ENCODE measurements at places on chromosomes 7 and 10.
A peak's percentile ranks its signal among the peaks of the same experiment; 100 is the strongest.

DNA sequence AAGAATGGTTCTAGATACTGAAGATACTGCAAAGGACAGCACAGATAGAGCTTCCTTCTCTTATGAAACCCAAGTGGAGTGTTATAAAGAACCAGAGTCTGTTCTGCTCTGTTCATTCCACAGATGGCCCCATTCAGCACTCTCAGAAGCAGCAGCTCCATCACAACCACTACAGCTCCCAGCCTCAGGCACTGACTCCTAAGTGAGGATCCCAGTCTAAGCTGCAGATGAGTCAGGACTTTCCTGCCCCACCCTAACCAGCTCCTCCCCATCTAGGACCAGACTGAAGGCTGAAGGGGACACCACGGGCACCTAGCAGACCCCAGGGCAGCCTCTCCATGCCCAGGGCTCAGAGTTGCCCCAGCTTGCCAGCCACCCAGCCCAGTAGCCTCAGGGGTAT lies 379.8 kb downstream of the GRID1 start:
- DNase-seq: no peak

- DNase-seq: no peak
These were observed 367.8 kb upstream of the ZMIZ1 start for GRCh38 chr10:78700816-78701520.

DNA sequence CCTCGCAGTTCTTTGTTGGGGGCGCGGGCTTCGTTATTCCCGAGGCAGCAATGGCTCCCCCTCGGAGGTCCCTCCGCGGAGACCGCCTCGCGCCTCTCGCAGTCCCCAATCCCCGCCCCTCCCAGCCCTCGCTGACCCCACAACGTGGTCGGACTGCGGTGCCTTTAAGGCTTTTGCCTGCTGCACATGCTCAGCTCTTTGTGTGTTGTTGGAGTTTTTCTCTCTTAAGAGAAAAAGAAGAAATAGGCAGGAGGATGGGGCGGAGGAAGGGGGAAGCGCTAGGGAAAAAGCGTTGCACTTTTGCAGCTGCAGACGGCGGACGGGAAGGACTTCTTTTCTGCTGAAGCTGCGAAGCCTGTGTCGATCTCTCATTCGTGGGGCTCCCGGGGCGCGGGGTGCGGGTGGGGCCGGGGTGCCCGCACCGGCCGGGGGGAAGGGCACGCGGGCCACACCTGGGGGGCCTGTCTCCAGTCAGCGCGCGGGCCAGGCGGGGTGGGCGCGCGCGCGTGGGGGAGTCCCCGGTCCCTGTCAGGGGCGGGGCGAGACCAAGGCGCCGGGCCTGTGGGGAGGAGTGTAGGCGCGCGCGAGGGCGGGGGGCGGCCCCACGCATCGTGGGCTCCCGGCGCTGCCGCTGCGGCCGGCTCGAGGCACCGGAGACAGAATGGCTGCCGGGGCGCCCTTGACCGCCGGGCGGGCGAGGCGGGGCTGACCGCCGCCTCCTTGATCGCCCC lies 445 bp upstream of the ATRNL1 start:
- DNase-seq: peak; percentile 15

DNA sequence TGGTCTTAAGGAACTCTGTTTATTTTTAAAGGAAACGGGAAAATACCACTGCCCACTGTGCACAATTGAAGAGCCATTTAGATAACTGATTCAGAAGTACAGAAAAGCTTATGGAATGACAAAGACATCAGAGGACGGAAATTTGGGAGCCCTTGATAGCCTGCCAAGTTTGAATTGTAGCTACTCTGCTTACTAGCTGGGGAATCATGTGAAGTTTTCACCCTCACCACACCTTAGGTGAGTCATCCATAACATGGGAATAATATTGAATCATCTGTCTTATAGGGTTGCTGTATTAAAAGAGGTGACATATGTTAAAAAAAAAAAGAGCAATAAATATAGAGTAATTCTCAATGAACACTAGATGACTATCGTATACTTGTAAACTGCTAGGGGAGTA lies 1104.2 kb downstream of the GATA3 start:
- no peak for DNase-seq

DNA sequence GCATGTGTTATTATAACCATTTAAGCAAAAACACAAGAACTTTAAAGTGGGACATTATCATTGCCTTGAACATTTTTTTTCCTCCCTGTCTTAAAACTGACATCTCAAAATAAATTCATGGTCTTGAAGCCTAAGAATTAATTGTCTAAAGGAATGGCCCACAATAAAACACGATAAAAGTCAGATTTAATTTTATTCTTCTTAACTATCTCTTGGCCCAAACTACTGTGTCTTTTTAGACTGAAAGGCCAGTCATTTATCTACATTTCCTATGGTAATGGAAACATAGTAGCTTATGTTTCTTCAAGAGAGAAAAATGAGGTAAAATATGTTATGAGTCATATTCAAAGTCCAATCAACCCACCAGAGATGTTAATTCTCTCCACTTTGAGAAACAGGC lies 24.4 kb upstream of the ETV1 start:
- no peak for DNase-seq

- DNase-seq: no peak
These were observed 89.2 kb downstream of the AOAH start for GRCh38 chr7:36635091-36635490.

- DNase-seq: no peak
These were observed 144.2 kb downstream of the MDFIC start for GRCh38 chr7:115066050-115066449.

GRCh38 chr7:50626286-50626685 lies 61.1 kb upstream of the DDC start:
- no peak for DNase-seq

- no peak for DNase-seq
These were observed 124.0 kb downstream of the MAPK8 start for GRCh38 chr10:48430402-48430993.

GRCh38 chr10:73906524-73907447 lies 4.1 kb upstream of the PLAU start:
- DNase-seq: peak; percentile 98

DNA sequence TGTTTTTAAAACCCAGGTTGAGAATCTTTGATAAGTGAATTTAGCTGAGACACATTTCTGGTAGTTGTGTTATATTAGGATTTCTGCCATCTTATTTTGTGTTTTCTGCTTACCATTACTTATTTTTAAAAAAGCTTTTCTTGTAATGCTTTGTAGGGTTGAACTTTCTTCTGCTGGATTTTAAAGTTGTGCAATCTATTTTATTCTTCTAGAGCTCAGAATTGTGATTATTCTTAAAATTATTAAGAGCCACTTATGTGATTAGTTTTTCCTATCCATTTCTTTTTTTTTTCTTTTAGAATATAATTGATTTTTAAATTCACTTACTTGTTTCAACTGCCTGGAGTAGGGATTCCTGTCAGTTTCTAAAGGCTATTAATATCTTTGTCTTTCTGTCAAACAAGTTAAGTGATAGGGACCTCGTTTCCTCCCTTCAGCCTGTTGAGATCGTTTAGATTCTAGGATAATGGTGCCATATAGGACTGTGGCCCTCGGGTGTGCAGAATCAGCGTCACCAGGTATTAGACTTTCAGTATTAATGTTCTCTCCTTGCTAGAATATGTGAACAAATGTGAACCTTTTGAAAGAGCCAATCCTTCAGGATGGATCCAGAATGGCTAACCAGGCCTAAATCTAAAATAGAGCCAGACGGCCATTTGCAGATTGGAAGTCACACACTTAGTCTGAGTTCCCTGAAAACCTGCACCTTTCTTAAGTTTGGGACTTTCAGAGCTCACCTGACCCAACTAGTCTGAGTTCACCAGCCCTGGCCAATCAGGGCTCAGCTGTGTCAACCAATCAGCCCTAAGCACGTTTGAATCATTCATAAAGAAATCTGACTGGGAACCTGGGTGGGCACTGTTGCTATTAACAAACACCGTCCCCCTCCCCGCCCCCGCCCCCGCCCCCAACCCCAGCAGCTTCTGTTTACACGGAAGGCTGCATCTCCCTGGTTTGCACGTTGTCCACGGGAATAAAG lies 26.2 kb downstream of the CUX1 start:
- no peak for DNase-seq

DNA sequence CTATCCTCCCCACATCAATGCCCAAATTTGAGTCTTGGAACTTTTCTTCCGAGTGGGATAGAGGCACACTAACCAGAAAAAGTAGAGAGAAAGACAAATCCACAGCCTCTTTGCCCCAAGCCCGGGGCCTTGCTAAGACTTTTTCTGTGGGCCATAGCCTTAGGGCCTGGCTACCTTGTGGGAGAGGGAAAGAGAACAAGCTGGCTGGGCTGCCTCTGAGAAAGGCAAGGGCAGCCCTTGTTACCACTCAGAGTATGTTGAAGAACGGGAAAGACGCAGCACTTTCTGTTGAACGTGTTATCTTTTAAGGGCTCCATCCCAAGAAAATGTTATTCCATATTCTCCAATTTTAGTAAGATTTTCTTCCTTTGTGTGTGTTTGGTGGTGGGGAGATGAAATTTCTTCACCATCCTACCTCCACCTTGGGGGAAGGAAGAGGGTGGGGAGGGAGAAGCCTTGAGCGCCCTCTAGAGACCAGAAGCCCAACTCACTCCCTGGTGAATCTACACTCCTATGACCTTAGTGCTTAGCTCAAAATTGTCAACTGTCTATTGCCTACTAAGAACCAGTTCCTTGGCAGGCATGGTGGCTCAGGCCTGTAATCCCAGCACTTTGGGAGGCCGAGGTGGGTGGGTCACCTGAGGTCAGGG lies 3.9 kb upstream of the NRF1 start:
- DNase-seq: no peak

DNA sequence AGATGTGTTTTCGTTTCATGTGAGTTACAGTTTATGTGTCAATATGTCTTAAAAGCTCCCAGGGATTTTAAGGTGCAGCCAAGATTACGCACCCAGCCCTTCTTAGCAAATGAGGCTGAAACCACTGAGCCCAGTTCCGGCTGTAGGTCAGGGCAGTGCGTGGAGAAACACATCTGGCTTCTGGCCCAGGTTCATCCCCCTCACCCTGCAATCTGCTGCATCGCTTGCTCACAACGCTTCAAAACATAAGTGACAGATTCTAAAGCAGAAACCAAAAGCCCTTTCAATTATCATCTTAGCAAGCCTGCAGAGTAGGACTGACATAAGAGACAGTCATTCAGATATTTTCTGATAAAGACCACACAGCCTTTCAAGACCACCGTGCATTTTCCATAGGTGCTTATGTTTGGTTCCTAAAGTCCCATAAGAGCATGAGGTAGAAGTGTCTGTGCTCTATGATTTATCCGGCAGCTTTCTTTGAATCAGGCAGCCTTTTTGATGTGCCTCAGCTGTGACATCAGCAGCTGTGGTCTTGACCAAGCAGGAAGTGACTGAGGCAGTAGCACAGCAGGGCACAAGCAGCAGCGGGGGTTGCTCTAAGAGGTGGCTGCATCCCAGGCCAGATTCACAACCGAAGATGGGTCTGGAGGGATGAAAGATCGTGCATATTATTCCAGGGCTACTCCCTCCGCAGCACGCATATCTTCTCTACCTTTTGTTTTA lies 72.1 kb upstream of the LYZL2 start:
- DNase-seq: peak; percentile 62

GRCh38 chr10:129624526-129624925 lies 157.5 kb downstream of the MGMT start:
- no peak for DNase-seq

- DNase-seq: no peak
These were observed 51.6 kb upstream of the AQP1 start for GRCh38 chr7:30859940-30860496.

GRCh38 chr7:131014906-131015656 lies 281.1 kb upstream of the KLF14 start:
- no peak for DNase-seq

DNA sequence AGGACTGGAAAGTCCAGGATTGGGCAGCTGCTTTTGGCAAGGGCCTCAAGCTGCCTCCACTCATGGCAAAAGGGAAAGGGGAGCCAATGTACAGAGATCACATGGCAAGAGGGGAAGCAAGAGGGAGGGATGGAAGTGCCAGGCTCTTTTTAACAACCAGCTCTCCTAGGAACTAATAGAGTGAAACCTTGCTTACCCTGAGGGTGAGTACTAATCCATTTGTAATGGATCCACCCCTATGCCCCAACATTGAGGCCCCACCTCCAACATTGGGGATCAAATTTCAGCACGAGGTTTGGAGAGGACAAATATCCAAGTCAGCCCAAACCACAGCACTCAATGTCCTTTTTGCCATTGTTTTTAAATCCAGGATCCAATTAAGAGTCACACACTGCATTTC lies 12.5 kb downstream of the HABP2 start:
- no peak for DNase-seq

GRCh38 chr7:32335107-32335506 lies 155.1 kb downstream of the LSM5 start:
- no peak for DNase-seq

DNA sequence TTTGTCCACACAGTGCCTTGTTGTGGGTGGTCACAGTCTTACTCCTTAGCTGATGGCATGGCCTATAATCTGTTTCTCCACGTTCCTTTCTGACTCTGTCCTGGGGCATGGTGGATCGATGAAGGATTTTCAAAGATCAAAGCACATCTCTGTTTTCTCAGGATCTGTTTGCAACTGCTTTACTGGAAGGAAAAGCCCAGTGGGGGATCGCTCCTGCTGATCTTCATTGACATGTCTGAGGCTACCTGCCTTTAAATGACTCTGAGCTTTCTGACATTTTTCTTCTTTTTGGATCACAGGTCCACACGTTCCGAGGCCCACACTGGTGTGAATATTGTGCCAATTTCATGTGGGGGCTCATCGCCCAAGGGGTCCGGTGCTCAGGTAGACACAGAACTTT lies 68.0 kb upstream of the PRR15 start:
- DNase-seq: no peak

GRCh38 chr7:85770332-85770731 lies 583.5 kb upstream of the SEMA3D start:
- DNase-seq: no peak

DNA sequence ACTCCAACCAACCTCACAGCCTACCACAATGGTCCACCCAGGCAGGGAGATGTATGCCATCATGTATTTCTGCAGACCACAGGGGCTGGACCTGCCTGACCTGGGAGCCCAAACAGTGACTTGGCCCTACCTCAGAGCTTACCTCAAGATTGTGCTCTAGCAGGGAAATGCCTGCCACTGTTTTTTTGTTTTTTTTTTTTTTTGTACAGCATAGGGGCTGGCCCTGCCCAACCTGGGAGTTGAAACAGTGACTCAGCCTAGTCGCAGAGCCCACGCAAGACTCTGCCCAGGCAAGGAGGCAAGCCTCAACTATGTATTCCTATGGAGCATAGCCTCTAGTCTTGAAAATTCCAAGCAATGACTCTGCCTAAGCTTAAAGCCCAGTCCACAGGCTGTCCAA lies 39.3 kb upstream of the CDK6 start:
- no peak for DNase-seq

GRCh38 chr10:23088609-23089008 lies 6.8 kb upstream of the MSRB2 start:
- DNase-seq: no peak

- peak; percentile 4 for DNase-seq
These were observed 18.3 kb downstream of the STEAP1B start for GRCh38 chr7:22481726-22482125.

- no peak for DNase-seq
These were observed 1.4 kb upstream of the HOXA7 start for GRCh38 chr7:27157702-27158431.
